ENCODE measurements at places on chromosomes 2 and 18.

DNA sequence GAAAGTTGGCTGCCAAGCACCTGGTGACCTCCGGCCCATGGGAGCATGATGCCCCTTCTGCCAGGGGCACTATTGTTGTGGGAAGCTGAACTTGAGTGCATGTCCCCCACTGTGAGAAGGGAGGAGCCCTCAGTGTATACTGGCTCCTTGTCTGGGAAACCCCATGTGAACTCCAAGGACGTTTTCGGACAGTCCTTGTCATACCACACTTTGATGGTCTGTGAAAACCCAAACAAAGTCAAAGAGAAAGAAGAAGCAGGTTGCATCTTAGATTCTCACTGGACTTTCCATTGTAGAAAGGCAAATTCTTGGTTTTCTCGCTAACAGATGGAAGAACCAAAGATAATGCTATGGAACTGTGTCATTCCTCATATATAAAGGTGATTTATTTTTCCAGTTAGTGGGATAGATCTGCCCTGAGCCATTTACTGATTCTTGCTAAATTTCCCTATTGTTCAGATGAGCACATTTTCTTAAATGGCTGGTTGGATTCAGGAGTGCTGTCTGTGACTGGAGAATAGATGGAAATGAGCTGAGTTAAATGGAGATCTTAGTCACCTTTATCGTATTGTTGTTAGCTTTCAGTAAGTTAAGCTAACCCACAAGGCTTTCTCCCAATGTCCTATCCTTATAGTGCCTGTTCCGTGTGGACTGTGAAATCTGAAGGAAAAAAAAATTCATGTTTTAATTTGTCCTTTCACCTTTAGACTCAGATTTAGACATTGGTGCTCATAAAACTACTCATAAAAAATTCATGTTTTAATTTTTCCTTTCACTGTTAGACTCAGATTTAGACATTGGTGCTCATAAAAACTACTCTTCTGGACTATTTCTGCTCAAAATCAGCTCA, 166.6 kb downstream of the ACTR3 start:
- DNase-seq: no peak

DNA sequence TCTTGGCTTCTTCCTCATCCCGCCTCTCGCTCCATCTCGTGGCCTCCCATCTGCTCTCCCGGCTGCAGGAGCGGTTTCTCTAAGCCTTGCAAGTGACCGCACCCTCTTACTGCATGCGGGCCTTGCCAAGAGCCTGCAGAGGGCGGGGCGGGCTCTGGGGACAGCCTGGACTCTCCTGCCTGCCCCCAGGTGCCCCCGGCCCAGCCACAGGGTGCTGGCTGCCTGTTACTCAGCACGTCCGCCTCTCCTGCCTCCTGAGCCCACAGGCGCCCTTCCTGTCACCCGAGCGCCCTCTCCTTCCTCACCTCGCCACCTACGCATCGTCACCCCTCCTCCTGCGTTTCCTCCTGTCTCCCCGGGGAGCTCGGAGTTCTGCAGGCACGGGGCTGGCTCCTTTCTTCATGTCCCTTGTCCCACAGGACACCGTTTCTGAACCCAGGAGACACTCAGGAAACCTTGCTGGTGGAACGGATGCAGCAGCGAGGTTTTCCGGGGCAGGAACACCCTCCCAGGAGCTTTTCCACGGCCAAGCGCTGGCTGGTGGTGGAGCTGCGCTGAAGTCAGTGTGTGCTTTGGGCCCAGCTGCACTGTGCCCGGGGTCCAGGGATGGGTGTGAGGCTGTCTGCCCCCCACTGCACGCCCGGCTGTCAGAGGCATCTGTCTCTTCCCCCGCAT, 28.5 kb downstream of the HPCAL1 start:
- peak; percentile 45 for DNase-seq

- no peak for DNase-seq
Measured at GRCh38 chr2:155308367-155309009, 610.0 kb downstream of the KCNJ3 start.

GRCh38 chr2:176187899-176188773, at the start of gene HOXD1:
HOXD1 (plus strand) TSS chr2:176188668; CDS start chr2:176188802, 134 bp downstream.
- DNase-seq: no peak
